ENCODE measurements at places on chromosomes 1 and 21.
A peak's percentile ranks its signal among the peaks of the same experiment; 100 is the strongest.

DNA sequence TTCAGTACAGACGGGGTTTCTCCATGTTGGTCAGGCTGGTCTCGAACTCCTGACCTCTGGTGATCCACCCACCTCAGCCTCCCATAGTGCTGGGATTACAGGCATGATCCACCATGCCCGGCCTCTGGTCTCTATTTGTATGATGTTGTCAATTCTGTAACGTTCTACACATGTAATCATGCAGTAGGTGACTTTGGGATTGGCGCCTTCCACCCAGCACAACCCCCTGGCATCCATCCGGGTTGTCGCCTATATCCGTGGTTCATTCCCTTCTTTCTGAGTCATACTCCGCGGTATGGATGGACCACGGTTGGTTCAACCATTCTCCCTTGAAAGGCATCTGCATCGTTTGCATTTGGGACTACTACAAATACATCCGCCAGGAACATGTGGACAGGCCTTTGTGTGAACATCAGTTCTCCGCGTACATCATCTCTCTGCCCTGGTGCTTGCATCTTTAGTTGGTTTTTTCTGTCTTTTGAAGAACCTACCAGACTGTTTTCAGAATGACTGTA, 72.1 kb downstream of the PDE9A start:
- H3K4me1 ChIP-seq, result peaks cover 28% of the 10 kb centered on the region
- peaks cover 10% of the 10 kb centered on the region for H3K36me3 ChIP-seq
- DNase-seq, result no peak
- H3K27ac ChIP-seq, result no peak overlapping the region
- H3K27me3 ChIP-seq, result peaks cover 2% of the 10 kb centered on the region

DNA sequence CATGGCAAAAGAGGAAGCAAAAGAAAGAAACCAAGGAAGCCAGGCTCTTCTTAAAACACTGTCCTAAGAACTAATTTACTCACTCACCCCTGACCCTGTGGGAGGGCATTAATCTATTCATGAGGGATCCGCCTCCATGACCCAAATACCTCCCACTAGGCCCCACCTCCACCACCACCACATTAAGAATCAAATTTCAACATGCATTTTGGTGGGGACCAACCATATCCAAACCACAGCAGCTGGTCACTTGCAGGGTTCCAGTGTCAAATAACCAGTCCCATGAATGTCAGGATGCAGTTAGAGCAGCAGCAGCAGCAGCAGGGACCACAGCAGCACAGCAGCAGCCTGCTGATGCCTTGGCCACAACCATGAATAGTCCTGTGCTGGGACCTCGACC, 83.8 kb downstream of the ZC3H11B start:
- no peak overlapping the region for H3K27ac ChIP-seq
- no peak for DNase-seq
- H3K36me3 ChIP-seq, result no peaks in the 10 kb centered on the region
- H3K4me1 ChIP-seq, result no peaks in the 10 kb centered on the region
- H3K4me3 ChIP-seq, result no peak overlapping the region

DNA sequence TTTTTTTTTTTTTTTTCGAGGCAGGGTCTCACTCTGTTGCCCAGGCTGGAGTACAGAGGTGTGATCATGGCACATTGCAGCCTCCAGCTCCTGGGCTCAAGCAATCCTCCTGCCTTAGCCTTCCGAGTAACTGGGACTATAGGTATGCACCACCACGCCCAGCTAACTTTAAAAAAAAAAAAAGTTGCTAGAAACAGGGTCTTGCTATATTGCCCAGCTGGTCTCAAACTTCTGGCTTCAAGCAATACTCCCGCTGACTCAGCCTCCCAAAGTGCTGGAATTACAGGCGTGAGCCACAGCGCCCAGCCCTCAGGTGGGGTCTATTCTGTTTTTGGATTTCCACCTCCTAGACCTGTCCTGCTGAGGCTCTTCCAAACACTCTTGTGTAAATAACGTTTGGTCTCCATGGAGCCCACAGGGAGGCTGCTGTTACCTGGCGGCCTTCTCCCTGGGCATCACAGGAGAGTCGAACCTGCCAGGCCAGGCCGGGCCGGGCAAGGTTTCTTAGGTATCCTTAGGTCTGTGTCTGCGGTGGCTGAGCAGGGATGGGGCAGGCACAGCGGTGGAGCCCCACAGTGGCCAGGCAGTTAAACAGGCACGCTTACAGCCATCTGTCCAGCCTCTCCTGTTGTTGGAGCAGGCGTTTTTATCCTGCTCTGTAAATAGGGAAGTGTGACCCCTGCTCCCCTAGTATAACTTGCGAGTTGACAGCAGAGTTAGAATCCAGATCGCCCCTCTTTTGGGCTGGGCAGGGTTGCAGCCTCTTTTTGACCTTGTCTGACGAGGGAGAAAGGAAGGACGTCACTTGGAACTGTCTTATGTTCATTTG, 18.8 kb downstream of the PLEKHM2 start:
- no peak for DNase-seq
- H3K27ac ChIP-seq, result no peak overlapping the region
- peaks cover 14% of the 10 kb centered on the region for H3K4me1 ChIP-seq
- H3K36me3 ChIP-seq, result peaks cover 13% of the 10 kb centered on the region
- no peak overlapping the region for H3K4me3 ChIP-seq

DNA sequence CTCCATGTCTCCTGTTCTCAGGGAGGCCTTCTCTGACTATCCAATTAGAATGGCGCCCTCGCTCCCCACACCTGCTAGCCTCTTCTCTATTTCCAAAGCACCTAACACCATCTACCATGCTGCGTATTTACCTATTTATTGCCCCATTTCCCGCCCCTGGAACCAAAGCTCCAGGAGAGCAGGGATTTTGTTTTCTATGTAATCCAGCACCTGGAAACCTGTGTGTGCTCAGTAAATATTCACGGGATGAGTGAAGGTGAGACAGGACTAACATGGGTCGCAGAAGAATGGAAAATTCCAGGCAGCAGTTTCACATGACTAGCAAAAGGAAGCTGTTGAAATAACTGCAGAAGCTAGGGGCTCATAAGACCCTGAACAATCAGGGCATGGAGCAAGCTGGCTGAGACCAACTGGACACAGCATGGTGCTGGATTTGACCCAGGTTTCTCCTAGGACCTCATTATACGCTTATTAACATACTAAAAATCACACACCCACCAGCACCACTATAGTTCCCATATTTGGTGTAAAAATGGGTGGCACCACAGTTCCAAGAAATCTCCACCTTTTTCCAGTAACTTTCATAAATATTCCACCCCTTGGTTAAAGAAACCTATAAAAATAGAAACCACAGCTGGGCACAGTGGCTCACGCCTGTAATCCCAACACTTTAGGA, 15.1 kb upstream of the TENT5B start:
- H3K4me3 ChIP-seq, result no peak overlapping the region
- no peak for DNase-seq
- no peak overlapping the region for H3K27ac ChIP-seq
- H3K4me1 ChIP-seq, result peaks cover 2% of the 10 kb centered on the region

DNA sequence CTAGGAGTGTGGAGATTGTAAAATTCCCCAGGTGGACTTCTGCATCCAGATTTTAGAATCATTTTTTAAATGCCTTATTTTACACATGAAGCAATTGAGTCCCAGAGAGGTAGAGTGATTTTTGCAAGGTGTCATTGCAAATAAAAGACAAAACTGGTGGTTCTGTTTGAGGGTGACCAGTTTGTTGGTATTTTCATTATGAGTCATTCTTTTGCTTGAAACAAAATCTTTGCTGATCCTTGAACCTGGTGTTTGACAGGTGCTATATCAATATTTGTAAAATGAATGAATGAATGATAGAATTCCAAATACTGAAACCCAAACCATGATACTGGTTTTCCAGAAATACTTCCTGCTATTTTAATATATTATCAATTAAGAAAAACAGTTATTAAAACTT, 44.1 kb downstream of the TTC3 start:
- peaks cover 12% of the 10 kb centered on the region for H3K36me3 ChIP-seq
- H3K4me3 ChIP-seq, result no peak overlapping the region
- H3K27me3 ChIP-seq, result no peaks in the 10 kb centered on the region
- H3K27ac ChIP-seq, result no peak overlapping the region

DNA sequence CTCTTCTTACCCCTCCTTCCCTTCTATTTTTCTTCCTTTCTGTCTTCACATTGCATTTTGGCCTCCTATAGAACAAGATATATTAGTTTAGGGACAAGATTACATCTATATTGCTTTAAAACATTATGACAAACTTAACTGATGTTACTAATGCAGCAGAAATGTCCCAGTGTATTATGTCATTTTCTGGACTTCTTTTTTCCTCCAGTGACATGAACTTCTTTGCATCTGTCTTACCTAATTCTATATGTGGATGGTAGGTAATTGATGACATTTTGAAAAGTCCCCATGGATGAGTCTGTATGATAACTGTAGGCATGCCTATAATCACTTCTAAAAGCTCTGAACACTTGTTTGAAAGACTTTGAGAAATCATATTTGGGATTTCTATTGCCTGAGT, 89.5 kb downstream of the FNBP1L start:
- peaks cover 6% of the 10 kb centered on the region for H3K27me3 ChIP-seq
- DNase-seq, result no peak
- no peak overlapping the region for H3K4me3 ChIP-seq

DNA sequence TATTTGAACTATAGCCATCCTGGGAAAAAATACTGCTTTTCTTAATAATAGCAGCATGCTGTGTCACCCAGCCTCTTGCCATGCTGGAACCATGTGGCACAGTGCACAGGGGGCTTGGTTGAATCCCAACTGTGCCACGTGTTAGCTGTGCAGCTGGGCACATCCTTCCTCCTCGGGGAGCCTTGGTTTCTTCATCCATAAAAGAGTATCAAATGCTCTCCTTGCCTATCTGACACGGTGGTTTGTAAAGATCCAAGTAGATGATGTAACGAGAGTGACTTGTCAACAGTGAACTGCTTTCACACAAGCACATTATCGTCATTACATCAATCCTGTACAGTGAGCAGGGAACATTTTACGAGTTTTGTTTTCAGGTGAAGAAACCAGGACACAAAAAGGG, 24.4 kb downstream of the VASH2 start:
- H3K27ac ChIP-seq, result no peak overlapping the region
- H3K4me1 ChIP-seq, result peaks cover 4% of the 10 kb centered on the region
- no peaks in the 10 kb centered on the region for H3K36me3 ChIP-seq
- H3K27me3 ChIP-seq, result peaks cover 2% of the 10 kb centered on the region
- H3K4me3 ChIP-seq, result no peak overlapping the region
- DNase-seq, result no peak

- no peak for DNase-seq
- no peaks in the 10 kb centered on the region for H3K4me1 ChIP-seq
- H3K4me3 ChIP-seq, result no peak overlapping the region
- H3K27me3 ChIP-seq, result no peaks in the 10 kb centered on the region
- peaks cover under 1% of the 10 kb centered on the region for H3K36me3 ChIP-seq
- H3K27ac ChIP-seq, result no peak overlapping the region
Observed at GRCh38 chr1:24373710-24374109, 39.9 kb downstream of the STPG1 start.

GRCh38 chr1:25462732-25463131, 32.0 kb downstream of the MACO1 start:
- peaks cover 21% of the 10 kb centered on the region for H3K4me1 ChIP-seq
- H3K27ac ChIP-seq, result no peak overlapping the region
- peaks cover 54% of the 10 kb centered on the region for H3K36me3 ChIP-seq
- DNase-seq, result no peak
- H3K4me3 ChIP-seq, result no peak overlapping the region
- no peaks in the 10 kb centered on the region for H3K27me3 ChIP-seq

GRCh38 chr1:156742017-156742416, 1.1 kb upstream of the MRPL24 start:
- peak overlapping the region; percentile 97 for H3K4me3 ChIP-seq
- DNase-seq, result no peak
- no peaks in the 10 kb centered on the region for H3K27me3 ChIP-seq
- H3K4me1 ChIP-seq, result peaks cover 61% of the 10 kb centered on the region

All from activated CD4-positive, alpha-beta T cell treated with anti-CD3 and anti-CD28 coated beads, Interleukin-2, amount 10 ng/mL, durations not matched to agents 7 days and 5 days (primary cell).